Stimulated activated CD8-positive, alpha-beta memory T cell treated with anti-CD3 and anti-CD28 coated beads, Interleukin-7, amount 100 ng/mL, for 1 hour (primary cell): ENCODE measurements at places on chromosomes 7 and 10.

GRCh38 chr10:22609251-22609650, 105.1 kb downstream of the PIP4K2A start:
- no peak for DNase-seq

GRCh38 chr10:21990449-21990848, 13.1 kb downstream of the DNAJC1 start:
- no peak for DNase-seq

DNA sequence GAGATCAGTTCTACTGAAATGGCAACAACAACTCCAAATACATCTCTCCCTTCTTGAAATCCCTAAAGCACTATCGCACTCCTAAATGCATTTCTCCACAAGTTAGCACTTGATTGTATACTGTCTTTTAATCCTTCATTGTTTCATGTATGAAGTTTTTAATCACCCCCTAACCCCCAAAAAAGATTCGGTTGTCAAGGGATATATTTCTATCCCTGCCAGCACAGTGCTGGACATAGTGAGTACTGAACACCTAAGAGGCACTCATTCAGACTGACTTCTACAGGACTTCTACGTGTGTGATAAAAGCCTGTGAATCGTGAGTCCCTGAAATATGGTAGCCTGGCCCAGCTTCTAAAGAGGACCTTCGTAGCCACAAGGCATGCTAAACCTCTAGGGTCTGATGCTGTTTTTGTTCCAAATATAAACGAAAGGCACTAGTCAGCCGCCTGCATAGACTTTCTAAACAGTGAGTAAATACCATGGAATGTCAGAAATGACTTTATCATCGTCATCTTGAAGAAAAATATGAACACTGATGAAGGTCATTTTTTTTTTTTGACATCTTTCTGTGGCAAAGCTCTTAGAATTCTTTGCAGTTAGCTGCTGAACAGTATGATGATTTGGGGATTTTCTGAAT, 14.6 kb upstream of the ZSCAN21 start:
- DNase-seq = no peak

DNA sequence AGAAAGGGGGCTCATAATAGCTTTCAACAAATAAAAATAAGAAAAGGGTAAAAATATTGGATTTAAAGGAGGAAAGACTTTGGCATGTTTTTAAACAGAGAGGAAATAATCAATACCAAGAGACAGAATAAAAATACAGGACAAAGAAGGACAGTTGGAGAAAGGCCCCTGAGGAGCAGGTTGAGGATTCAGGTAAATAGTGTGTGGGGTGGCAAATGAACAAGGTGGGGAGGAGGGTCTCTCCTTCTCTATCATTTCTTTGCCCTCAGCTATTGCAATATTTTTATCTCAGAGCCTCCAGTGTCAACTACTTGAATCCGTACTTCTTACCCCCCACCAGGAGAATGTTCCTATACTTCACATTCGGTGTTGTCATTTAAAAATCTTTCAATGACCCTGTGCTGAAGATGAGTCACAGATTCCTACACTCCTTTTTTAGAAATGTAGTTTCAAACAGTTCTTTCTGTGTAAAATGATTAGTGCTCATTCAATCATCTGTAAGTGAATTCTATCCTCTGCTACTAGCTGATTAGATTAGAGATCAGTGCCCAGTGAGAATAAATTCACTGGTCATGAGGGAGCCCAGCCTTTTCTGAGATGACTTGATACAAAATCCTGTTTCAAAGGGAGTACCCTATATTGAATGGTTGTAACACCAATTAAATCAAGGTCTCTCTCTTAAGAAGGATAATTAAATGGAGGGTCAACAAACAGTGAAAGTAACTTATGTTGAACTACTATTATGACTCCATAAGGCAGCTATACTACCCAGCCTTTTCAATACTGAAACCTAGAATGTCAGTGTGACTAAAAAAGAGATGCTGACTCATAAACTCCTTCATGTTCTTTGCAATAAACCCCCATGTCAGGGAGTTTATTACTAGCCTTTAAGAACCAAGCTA, 50.4 kb upstream of the WNT16 start:
- DNase-seq = no peak

- DNase-seq = no peak
Observed at GRCh38 chr10:88991899-88992320, 1.3 kb downstream of the FAS start.

DNA sequence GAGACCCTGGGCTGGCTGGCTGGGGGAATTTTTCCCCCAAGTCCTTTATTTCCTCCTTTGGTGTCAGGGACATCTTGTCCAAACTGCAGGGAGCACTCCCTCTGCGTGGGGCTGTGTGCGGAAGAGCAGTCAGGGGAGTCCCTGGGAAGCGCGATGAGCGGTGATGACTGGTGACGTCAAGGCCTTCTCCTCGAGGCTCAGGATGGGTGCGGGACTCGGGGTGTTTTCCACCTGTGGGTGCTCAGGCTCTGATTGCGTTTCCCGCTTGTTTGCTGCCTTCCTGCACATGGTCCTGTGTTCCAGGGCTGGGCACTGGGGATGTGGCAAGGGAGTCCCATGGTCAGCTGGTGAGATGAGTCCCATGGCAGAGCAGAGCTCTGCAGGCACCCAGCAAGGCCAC, 101.2 kb downstream of the DOCK1 start:
- DNase-seq = no peak

DNA sequence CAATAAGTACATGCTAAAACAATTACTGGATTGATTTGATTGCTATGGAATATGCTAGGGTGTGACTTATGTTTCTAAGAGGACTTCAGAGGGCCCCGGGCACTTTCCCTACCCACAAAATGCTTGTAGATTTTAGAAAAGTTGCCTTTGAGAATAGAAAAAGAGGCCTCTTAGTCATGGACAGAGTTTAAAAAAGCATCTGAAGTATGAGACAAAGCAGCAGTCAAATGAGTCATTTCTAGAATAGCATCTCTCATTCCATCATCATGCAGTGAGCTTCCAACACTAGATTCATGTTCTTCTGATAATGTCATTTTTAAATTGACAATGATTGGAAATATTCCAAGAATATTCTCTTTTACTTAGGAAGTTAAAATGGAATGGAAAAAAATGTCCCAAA, 675.1 kb upstream of the PCDH15 start:
- no peak for DNase-seq

DNA sequence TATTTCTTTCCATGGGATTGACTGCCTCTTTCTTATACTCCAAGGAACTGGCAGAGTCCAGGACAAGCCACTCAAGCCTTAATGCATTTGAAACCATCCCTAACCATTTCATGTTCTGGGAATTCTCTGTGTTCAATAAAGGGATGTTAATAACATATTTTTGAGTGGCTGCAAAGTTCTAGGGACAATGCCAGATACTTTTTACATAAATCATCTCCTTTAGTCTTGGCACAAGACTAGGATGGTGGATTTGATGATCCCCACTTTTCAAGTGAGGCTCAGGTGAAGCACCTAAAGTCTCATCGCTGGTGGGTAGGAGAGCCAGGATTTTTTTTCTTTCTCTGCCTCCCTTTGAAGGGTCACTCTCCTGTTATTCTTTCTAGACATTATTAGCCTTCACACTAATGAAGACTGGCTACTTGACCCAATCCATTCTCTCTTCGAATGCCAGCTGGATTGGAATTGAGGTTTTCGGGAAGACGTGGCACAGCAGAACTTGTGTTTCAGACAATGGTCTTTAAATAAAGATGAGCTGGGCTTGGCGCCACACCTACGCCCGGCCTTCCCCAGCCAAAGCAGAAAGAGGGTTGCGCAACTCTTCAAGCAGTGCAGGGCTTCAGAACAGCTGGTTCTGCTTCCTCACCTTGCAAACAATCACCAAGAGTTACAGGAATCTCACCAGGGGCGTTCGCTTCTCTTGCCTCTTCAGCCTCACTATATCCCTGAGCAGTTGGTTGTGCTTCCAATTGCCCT, 73.8 kb upstream of the BMPER start:
- DNase-seq = no peak

DNA sequence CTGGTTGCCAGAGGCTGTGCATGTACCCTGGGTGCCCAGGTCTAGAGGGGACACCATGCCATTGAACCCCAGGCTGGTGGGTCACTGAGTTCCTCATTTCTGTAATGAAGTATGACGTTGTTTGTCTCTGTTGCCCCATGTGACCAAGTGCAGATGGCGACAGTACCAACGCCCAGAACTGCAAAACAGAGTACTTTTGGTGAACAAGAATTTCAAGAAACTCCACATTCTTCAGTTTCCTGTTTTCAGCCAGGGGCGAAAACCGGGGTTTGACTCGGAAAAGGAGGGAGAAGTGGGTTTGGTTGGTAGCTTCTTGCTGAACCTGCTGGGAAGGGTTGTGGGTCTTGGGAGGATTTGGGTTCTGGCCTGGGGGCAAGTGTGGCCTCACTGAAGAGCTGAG, 18.2 kb downstream of the CYP17A1 start:
- DNase-seq = no peak
